ENCODE measurements at places on chromosomes 7 and 10. TPM values are rescaled to one million over a fixed set of nuclear protein-coding genes. Genes with fewer than 3 reads are reported as not detected.

MRC1 gene
- 8.7 TPM for polyA plus RNA-seq

PNLIP gene
- polyA plus RNA-seq, result not detected

FZD1 gene
- 73.1 TPM for polyA plus RNA-seq

AHR gene
- 33.0 TPM for polyA plus RNA-seq
